ENCODE measurements at places on chromosomes 5 and 9. TPM values are rescaled to one million over a fixed set of nuclear protein-coding genes. Genes with fewer than 3 reads are reported as not detected.

DNA sequence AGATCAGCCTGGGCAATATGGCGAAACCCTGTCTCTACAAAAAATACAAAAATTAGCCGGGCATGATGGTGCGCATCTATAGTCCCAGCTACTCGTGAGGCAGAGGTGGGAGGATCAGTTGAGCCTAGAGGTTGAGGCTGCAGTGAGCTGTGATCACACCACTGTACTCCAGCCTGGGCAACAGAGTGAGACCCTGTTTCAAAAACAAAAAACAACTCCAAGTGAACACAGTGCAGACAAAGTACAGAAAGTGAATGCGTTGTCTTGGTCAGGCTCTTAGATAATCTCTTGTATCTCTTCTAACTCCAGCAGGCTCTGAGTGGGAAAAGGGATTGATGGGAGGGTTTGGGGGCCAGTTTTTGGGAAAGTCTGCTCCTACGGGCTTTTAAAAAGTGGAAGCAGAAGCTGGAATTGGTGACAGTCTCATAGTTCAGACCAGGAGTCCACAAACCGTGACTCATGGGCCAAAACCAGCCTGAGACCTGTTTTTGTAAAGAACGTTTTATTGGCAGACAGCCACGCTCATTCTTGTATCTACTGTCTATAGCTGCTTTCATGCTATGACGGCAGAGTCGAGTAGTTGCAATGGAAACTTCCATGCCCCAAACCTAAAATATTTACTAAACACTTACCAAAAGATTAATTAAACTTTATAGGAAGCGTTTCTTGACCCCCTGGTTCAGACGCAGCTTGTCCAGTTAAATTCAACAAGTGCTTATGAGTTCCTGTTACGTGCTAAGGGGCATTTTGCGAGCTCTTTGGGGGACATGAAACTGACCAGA lies 32.9 kb downstream of the NDST1 start:
- peak; percentile 61 for DNase-seq

GRCh38 chr9:32647671-32648070 lies 12.2 kb upstream of the TAF1L start:
- no peak for DNase-seq

DNA sequence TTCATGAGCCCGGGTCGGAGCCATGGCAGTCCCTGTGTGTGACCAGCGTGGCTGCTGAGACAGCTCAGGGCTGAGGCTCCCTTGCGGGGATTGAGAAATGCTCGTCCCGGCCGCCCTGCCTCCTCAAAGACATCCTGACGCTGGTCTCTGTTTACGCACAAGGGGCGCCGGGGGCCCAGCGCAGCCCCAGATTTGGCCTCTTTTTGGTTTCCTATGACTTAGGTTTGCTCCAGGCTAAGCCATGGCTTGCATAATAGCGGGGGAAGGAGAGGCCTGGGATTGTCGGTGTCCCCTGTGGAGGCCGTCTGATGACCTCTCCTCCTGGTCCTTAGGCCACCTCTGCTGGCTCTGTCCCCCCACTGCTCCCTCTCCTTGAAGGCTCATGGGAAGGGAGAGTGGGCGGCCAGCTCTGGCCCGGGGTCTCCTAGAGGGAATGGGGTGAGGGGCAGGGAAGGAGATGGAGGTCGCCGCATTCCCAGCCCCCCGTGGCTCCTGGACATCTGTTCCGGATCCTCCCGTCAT lies 3.5 kb downstream of the LAMC3 start:
- no peak for DNase-seq

DNA sequence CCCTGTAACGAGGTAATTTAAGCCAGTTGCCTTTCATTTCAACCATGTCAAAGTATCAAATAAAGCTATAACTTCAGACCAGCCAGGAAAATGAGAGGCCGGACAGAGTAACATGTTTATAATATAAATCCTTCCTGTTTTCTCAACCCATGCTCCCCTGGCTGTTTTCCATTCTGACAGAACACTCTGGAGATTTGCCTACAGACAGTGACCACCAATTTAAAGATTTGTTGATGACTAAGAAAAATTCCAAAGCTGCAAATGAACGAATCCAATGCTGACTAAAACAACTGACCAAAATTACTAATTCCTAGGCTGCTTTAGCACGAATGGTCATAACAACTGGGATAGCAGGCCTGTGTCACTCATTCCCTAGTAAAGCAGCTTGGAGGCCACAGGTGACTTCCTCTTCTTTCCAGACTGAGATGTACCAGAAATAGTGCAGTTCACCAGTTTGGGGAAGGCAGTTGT lies 141.4 kb downstream of the AOPEP start:
- DNase-seq: peak; percentile 91

DNA sequence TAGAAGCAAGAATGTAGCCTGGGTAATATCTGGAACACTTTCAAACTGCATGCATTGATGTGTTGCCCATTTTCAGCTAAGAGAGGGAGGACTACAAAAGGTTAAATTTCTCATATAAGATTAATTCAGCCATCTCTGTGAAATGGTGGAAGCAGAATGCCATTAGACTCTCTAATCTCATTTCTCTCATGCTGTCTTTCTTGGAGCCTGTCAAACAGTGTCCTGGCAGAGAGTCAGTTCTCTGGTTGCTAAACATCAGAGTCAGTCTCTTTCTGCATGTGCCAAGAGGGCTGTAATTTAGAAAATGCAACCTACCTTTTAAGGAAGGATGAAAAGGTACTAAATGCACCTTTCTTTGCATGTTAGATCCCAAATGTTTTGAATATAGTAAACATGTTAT lies 910 bp upstream of the GARNL3 start:
- DNase-seq: no peak

DNA sequence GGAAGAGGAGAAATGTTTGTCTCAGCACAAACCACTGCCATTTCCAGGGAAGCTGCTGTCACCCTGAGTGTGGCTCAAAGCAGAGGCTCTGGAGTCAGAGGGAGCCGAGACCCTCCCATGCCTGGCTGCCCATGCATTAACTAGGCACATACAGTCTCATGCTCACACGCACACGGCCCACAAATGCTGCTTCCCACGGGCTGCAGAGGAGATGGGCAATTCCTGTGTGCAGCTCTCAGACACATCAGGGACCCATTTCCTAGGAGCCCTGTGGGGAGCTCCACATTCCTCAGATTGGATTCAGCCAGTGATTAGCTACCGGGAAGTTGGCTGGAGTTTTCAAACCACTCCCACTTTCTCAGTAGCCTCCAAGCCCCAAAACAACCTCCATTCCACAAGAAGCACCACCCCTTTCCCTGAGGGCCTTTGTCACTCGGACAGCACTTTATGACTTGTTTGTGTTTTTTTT lies 9.1 kb upstream of the PTGES start:
- peak; percentile 33 for DNase-seq

PCDHGA5 gene
- total RNA-seq: 0.21 TPM

DDX41 gene
- 131 TPM for total RNA-seq

STPG3 gene
- not detected for total RNA-seq

KIF4B gene
- total RNA-seq: not detected

NR4A3 gene
- total RNA-seq: 0.23 TPM

SLC36A3 gene
- total RNA-seq: not detected

SPATA31D3 gene
- total RNA-seq: 0.07 TPM

Data from HT1080 (cell line).